ENCODE measurements at places on chromosomes 12 and 14. TPM values are rescaled to one million over a fixed set of nuclear protein-coding genes. Genes with fewer than 3 reads are reported as not detected.

DNA sequence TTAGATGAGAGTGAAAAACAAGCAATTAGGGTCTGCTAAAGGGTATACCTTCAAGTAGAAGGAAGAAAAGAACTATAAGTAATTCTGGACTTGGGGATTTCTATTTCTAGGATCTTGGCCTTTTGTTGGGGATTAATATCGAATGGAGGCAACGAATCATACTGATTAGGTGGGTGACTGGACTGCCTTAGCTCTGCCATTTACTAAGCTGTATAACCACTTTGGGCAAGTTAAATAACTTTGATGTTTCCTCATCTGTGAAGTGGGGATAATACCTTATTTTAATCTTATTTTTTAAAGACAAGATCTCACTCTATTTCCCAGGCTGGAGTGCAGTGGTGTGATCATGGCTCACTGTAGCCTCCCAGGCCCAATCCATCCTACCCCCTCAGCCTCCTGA lies 6.6 kb downstream of the IKBIP start:
- DNase-seq: no peak

DNA sequence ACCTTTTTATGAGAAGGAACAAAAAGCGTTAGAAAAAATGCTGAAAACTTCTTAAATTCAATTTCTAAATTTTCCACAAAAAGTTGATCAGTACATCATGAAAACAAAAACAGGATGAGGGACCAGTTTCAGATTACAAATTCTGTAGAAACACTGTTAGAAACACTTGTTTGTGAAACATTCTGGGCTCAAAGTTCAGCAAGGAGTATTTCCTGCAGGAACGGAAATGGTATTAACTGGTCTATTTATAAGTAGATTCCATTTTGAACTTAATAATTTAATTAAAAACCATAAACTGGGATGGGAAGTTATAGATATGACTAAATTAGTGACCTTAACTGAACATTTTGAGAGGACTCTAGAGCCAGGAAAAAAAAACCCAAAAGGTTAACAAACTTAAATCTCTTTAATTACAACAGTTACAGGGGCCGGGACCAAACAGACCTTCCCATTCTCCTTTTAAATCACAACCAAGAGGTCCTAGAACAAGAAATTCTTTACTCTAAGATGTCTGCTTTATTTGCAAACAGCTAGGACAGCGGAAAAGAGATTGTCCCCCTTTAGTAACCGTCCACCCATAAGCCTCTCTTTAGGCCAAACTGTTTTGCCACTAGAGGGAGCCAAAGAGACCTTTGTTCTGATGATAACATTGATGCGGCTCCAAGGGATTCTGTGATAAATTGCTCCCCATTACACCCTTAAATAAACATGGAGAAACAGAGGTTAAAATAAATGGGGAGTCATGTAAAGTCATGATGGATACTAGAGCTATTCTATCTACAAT lies 69.0 kb upstream of the RERGL start:
- DNase-seq: no peak

DNA sequence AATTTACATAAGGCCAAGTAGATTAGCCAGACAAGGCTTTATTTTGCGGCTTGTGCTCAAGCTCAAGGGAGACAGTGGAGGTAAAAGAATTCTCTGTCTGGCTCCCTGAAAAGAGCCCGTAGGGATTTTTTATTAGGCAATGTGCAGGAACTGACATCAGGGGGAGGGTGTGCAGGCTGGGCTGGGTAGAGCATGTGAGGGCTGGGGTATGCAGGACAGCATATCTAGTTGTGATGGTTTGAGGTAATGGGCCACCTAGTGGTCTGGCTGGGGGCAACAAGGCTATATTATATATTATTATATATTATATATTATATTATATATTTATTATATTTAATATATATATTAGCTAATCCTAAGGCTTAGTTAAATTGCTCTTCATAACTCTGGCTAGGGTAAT lies 102.1 kb downstream of the TMEM117 start:
- no peak for DNase-seq

ENDOU gene
- total RNA-seq: not detected

- DNase-seq: peak; percentile 16
Observed at GRCh38 chr12:20368651-20369304, 441 bp downstream of the PDE3A start.

DNA sequence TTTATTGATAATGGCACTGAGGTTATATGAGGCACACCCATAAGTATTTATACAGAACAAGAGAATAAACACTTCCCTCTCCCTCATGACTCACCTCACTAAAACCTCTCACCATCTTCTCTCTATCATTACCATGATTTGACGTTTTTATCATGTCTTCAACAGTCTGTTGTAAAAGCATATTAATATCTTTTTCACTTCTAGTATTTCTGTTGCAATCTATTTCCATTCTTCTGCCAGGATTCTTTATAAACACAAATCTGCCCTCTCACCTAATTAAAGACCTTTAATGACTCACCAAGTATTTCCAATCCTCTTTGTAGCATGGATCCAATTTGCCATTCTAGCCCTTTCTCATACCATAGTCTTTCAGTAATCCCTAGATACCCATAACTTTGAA lies 527.7 kb downstream of the SLC16A7 start:
- DNase-seq: no peak

DNA sequence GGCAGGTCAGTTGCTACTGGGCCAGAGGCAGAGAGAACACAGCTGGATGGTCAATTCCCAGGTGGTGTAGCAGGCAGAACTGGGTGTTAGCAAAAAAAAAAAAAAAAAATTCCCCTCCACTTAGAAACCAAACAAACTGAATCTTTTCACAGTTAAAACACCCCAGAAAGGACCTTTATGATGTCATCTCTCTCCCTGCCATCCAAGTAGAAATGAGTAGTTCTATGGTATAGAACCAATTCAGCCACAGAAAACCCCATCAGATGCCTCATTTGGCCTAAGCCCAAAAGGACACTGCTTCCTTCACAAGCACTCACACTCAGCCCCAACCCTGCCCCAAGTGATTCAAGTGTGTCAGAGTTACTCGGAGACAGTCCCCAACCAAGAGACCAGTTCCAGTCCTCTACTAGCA lies 230.8 kb downstream of the DPF3 start:
- no peak for DNase-seq

DNA sequence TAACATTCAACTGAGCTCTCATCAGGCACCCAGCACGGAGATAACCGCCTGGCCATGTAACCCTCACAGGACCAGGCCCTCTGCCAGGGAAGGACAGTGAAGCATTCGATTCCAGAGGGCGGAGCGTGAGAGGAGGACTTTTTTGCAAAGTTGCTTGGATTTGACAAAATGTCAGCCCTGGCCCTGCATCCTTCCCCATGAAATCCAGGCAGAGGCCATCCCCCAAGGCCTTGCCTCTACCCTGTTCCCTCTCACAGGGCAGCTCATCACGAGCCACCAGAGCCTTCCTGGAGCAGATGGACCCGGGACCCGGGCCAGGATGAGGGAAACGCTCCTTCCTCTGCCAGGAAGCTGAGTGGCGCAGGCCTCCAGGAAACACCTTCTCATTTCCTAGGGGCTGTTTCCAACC lies 17.0 kb downstream of the CAMKK2 start:
- no peak for DNase-seq

- no peak for DNase-seq
Observed at GRCh38 chr12:101021911-101022388, 188.1 kb downstream of the SLC5A8 start.

GRCh38 chr14:53509276-53510244 lies 356.4 kb upstream of the DDHD1 start:
- peak; percentile 33 for DNase-seq

DNA sequence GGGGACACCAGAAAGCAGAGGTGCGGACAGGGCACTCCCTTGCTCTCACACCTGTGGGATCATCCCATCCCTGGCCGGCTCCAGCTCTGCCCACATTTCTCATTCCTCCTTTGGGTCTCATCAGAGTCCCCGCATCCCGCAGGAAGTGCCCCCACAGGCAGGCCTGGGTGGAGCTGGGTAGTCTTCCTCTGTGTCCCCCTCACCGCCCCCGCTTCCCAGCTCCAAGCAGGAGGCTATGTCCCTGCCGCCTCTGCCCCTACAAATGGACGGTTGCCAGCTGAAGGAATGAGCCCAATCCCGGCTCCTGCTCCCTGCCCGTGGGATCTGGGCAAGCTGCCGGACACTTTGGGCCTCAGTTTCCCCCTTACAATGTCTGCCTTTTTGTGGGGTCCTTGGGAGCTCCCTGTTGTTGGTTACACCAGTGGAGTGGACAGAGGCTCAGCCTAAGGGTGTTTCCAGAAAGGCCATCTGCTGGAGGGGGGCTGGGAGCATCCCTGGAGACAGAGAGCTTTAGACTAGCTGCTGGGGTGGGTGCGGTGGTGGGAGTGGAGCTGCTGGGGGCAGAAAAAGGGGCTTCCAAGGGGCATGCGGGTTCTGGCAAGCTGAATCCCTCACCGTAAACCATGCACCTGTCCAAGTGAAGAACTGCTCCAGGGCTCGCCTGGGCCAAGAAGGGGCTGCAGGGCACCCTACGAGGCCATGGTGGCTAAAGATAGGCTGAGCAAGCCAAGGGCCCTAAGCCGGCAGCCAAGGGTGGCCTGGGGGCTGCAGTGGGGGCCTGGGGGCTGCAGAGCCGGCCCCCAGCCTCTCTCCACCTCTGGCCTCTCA lies 7.9 kb upstream of the GPR132 start:
- DNase-seq: no peak

SSTR1 gene
- total RNA-seq: 3.4 TPM

- peak; percentile 69 for DNase-seq
Observed at GRCh38 chr12:31959701-31960391, 631 bp downstream of the RESF1 start.

- no peak for DNase-seq
Observed at GRCh38 chr14:91219517-91220389, 24.8 kb downstream of the GPR68 start.

NIN gene
- total RNA-seq: 28.3 TPM

ADAMTS20 gene
- not detected for total RNA-seq

RNASE13 gene
- total RNA-seq: 0.12 TPM

DNA sequence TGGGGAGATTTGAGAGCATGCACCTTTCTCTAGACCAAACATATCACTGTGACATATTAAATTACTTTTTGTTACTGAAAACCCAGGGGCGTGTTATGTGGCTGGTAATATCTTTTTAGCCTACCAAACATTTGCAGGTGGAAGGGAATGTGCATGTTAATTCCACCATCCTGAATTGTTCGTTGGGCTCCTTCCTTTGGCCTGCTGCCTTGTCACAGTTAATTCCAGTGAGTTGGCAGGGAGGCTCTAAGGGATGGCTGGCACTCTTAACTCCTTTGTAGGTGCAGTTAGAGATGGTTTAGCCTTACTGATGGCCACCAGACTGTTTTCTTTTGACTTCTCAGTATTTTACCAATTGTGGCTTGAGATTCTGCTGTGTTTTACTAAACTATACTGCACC lies 64.5 kb downstream of the DIP2B start:
- no peak for DNase-seq

GRCh38 chr12:95804291-95804690 lies 13.7 kb upstream of the NTN4 start:
- no peak for DNase-seq

GPR84 gene
- total RNA-seq: 1.8 TPM
